ENCODE measurements at places on chromosomes 5 and 9.

DNA sequence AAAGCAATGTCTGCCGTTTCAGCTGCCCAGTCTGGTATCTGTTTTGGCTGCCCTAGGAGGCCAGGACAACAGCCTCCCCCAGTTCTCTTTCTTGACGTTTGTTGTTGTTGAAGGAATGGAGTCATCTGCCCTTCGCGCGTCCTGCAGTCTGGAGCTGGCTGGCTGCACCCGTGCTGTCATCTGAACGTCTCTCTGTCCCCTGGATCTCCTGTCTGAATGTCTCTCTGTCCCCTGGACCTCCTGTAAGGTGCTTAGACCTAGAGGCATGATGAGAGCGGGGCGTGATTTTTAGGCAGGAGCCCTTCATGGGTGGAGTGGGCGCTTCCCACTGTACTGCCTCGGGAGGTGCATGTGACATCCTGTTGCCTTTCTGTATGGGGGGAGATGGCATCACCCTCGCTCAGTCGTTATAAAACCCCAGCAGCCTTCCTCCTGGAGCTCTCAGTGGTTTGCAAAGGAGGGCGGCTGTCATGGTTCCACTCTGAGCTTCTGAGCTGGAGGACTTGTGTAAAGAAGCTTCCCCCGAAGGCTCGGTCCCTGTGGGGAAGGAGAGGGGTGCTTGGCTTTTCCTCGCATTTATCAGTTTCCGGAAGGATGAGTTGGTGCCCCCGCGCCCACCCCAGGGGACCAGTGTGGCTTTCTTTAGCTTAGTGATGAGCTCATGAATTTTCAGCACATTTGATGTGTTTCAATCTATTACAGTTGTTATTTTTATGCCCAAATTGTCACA, 49.8 kb upstream of the OLFM1 start:
- no peak for DNase-seq

DNA sequence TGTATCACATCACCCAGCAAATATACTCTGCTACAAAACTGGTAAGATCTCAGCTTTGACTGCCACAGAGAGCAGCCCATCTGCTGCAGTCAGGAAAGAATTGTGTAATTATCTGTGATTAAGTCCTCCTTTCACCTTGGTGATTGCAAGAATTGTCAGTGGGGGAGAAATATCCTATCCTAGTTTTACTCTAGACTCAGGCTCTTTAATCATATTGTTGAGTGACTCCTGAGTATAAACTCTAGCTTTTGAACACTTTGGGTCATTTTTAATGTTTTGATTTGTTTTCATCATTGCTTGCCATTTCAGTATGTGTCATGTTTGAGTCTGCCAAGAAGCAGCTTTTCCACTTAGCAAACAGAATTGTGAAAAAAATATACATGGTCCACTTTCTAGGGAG, 32.1 kb downstream of the VCAN start:
- DNase-seq, result no peak

DNA sequence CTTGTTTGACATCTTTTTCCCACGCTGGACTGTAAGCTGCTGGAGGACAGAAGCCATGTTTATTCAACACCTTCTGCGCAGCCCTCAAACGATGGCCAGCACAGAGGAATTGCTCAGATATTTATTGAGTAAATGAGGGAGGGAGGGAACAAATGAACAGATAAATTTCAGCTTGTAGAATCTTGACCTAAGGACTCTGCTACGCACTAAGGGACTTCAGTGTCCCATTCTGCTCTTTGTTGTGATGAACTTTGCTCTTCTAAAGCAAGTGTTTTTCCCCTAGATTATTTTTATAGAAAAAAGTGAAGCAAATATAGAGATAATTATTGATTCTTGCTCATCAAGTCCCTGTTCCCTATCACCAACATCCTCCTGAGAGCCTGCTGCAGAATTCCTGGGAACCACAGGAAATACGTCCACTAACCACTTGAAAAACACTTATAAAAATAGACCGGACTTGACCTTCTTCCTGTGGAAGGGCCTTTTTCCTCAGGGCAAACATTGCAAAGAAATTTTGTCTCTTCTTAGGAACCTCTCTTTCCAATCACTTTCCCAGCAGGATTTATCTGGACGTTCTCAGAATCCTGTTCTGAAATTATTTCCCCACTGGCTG, 54.9 kb downstream of the FGF1 start:
- no peak for DNase-seq

GRCh38 chr5:62273687-62274086, 32.3 kb upstream of the KIF2A start:
- no peak for DNase-seq

- DNase-seq, result no peak
Observed at GRCh38 chr9:90477535-90477934, 165.1 kb downstream of the DIRAS2 start.

DNA sequence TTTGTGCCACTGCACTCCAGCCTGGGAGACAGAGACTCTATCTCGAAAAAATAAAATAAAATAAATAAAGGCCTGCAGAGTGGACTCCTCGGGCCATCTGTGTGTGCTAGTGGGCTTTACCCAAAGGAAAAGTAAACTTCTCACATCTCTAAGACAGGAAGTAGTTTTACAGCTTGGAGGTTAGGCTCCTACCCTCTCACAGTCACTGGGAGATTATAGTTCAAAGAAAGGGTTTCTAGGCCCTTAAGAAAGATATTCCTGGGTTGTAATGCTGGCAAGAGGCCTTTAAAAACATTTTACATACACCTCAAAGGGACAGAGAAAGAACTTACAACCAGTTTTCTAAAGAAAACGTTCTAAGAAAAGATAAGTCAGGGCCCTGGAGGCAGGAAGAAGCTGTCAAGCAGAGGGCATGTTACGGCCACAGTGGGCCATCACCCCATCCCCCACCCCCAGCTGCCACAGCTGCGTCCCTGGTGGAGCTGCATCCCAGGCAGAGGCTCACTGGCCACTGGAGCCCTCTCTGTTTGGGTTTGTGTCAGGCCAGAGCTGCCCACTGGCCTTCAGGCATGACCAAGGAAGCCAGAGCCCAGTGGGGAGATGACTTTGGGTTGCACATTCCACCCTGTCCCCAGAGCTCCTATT, 78.1 kb upstream of the CDK20 start:
- DNase-seq, result no peak

Data from NCI-H1694 (cell line).